Neural progenitor cell (in vitro differentiated cells): ENCODE measurements at places on chromosomes 5 and 9. TPM values are rescaled to one million over a fixed set of nuclear protein-coding genes. Genes with fewer than 3 reads are reported as not detected.

DNA sequence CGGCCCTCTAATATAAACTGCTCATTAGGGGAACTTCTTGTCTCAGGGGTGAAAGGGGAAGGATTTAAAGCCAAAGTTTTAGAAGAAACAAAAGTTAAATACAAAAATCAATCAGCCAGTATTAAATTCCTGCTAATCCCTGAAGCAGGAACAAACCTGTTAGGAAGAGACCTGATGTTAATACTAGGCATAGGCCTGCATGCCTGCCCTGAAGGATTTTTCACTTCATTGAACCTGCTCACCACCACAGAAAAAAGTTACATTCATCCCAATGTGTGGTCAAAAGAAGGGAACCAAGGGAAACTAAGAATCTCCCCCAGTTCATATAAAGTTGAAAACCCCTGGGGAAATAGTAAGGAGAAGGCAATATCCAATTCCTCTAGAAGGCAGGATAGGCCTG is 9.4 kb upstream of the RNF180 start:
- no peak for DNase-seq

DNA sequence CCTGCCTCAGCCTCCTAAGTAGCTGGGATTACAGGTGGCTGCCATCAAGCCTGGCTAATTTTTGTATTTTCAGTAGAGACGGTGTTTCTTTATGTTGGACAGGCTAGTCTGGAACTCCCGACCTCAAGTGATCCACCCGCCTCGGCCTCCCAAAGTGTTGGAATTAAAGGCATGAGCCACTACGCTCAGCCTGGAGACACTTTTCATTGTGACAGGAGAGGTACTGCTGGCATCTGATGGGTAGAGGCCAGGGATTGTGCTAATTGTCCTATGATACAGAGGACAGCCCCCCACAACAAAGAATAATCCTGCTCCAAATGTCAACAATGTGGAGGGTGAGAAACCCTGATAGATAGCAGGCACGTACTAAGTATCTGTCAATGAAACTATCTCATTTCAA is 91.3 kb upstream of the SLC25A48 start:
- DNase-seq, result no peak

RNF208 gene
- total RNA-seq, result 0.77 and 0.84 TPM in 2 replicates

ATP10B gene
- total RNA-seq, result not detected in 2 replicates

FLT4 gene
- total RNA-seq, result 2.3 and 13.9 TPM in 2 replicates

DNA sequence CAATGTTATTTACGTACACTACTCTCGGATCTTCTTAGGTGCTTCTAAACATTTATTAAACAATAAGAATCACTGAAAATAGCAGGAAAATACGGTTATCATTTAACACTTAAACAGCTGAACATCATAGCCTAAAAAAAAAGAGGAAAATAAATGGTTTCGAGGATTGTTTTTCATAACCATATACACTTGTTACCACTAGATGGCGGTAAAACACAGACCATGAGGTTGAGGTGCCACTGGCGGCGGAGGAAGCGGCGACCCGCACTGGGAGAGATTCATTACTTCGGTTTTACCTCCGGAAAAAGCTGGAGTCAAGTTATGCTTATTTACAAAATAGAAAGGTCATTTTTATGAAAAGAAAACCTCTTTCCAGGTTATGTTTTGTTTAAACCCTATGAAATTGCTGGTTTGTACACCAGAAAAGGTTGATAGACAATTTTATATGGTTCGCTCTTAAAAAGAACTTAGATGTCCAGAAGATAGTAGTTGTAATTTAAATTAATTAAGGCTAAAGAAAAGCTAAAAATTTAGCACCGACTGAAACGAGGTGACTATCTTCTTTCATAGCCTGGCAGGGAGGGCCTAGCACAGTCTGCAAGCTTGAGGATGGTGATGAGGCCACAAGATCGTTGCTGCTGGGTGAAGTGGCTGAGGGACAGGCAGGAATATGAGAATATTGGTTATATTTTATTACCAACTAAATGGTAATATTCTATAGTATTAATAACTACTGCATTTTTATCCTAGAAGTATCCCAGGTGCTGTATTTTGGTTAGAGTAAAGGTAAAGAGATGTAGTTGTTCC is 605.7 kb downstream of the RAB3C start:
- peak; percentile 88 for DNase-seq

CDC25C gene
- 45.8 and 48.6 TPM in 2 replicates for total RNA-seq

CTNNAL1 gene
- total RNA-seq, result 102 and 156 TPM in 2 replicates

DNA sequence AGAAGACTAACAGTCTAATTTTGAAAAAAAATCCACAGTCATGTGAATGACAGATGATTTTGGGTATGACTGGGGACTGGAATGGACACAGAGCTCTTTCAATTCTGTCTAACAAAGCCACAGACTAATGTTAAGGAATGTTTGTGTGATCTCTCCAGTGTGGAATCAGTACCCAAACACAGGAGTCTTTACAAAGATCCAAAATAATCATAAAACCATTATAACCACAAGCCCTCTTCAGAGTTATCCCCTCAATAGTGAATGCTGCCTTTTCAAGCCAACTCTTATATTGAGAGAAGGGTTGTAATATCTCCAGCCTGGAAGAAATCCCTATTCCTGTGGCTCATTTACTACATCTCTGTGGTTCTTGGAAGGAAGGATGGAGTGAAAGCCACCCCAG is 552.0 kb upstream of the CLINT1 start:
- DNase-seq, result no peak

GNA14 gene
- 0.15 TPM in 1 of 2 replicates, not detected in the other for total RNA-seq

DNA sequence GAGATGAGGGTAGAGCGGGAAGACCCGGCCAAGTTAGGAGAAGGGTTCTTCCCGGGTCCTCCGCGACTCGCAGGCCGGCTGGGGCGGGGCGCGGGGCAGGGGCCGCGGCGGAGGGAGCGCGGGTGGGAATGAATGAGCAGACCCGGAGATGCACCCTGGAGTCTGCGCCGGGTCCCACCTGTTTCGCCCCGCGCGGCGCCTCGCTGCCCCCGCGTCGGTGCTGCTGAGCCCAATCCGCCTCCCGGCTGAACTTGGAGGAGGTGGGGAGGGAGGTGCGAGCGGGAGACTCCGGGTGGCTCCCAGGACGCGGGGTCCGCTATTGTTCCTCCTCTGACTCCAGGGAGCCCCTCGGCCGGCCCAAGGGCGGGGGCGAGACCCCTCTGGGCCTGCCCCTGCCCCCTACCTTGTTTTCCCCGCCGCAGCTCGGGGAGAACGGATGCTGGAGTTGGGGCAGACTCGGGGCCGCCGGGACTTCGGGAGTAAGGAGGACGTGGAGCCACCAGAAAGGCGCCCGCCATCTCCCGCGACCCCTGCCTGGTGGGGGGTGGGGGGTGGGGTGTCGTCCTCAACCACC is 659 bp downstream of the RAI14 start:
- DNase-seq, result peak; percentile 43

GRCh38 chr5:18882154-18882553 is 1105.8 kb downstream of the CDH18 start:
- DNase-seq, result no peak

DNA sequence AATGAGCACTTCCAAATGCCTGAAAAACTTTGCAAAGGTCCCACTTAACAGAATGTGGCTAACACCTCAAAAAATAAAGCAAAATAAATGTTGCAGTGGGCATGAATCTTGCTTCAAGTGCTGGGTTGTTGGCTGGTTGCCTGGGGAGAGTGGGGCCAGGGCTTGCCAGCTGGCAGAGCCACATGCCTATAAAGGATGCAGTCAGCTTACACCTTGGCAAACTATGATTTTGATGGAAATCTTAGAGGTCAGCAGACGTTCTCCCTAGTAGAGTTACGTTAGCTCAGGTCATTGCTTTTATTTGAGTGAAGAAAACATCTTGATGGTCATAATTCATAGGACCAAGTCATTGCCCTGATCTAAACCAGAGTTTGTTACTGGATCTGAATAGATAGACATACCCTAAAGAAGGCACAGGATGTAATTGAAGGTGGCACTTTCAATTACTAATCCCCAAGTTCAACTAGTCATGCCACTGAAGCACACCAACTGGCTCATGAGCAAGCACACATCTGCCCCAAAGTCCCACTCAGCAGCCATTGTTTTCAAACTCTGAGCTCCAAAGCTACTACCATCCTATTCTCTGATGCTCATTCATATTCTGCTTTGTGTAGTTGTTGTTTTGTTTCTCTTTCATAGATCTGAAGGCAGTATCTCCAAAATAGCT is 51.2 kb upstream of the ZSWIM6 start:
- no peak for DNase-seq

- no peak for DNase-seq
Measured at GRCh38 chr9:131752231-131752884, 12.5 kb upstream of the RAPGEF1 start.

- DNase-seq, result no peak
Measured at GRCh38 chr9:136007934-136008692, 46.9 kb upstream of the UBAC1 start.

DNA sequence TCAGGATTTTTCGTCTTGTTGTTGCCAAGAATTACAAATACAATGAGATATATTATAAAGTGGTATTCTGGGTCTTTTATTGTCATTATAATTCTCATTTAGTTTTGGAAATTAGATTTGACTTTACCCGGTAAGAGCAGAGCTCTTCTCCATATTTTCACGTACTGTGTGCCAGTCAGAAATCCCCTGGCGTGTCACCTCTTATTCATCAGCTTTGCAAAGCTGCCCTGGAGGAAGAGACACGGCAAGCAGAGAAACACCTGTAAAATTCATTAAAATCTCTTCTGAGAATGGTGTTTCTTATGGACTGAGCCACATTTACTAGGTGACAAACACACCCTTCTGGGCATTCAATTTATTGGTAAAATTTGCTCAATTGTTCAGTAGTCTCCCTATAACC is 440.4 kb downstream of the HINT1 start:
- no peak for DNase-seq

PRRT1B gene
- total RNA-seq, result not detected in 2 replicates

GRCh38 chr5:80249901-80250300 is 5.9 kb downstream of the SERINC5 start:
- DNase-seq, result peak; percentile 57

SPATA31E1 gene
- not detected in 2 replicates for total RNA-seq

PDGFRB gene
- total RNA-seq, result 8.9 and 16.6 TPM in 2 replicates

- DNase-seq, result no peak
Measured at GRCh38 chr9:11011696-11012095, 398.9 kb upstream of the PTPRD start.
